ENCODE measurements at places on chromosomes 6 and 20.

DNA sequence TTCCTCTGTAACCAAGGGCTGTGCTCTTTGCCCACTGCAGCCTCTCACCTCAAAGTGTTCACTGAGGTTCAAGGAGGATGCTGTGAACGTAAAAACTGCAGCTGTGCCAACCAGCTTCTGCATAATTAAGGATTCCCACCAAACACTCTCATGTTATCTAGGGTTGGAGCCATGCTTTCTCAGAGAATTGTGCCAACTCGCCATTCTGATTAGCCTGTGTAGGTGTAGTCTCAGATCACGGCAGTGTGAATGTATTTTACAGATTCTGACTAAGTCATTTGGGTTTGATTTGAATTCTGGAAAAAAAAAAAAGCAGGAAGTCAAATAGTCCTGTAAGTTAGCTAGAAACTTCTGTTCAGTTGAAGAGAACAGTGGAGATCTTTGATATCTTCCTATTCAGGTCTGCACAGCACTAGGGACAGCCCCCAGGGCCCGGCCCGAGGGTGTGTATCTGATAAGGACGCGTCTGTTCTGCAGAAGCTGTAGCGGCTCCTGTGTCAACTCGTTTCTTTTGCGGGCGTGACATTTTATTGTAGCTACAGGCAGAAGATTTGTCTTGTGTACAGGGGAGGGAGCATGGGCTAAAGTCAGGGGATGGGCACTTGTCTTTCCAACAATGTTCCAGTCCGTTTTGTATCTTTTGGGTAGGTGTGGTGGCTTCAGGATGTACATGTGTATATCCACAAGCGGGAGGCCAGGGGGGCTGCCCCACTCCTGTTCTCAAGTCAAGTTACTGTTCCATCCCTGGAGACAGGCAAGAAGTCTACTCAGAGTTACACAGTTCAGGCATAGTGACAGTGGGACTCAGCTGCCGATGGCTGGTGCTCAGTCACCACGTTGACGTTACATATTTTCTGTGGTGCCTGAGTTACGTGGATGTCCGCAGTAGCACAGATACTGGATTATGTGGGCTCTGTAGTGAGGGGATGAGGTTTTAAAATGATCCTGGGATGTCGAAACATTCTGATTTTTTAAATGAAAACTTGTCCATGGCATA, 12.4 kb downstream of the IRF4 start:
- DNase-seq: peak; percentile 75

GRCh38 chr6:1757131-1757530, 147.4 kb downstream of the FOXC1 start:
- no peak for DNase-seq

DNA sequence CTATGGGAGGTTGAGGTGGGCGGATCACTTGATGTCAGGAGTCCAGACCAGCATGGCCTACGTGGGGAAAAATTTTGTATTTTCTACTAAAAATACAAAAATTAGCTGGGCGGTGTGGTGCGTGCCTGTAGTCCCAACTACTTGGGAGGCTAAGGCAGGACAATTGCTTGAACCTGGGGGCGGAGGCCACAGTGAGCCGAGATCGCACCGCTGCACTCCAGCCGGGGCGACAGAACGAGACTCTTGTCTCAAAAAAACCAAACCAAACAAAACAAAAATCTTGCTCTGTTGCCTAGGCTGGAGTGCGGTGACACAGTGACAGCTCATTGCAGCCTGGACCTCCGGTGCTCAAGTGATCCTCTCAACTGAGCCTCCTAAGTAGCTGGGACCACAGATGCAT, 16.2 kb downstream of the OR2W1 start:
- DNase-seq: no peak

GRCh38 chr6:85186546-85187175, 263.2 kb upstream of the NT5E start:
- DNase-seq: no peak

DNA sequence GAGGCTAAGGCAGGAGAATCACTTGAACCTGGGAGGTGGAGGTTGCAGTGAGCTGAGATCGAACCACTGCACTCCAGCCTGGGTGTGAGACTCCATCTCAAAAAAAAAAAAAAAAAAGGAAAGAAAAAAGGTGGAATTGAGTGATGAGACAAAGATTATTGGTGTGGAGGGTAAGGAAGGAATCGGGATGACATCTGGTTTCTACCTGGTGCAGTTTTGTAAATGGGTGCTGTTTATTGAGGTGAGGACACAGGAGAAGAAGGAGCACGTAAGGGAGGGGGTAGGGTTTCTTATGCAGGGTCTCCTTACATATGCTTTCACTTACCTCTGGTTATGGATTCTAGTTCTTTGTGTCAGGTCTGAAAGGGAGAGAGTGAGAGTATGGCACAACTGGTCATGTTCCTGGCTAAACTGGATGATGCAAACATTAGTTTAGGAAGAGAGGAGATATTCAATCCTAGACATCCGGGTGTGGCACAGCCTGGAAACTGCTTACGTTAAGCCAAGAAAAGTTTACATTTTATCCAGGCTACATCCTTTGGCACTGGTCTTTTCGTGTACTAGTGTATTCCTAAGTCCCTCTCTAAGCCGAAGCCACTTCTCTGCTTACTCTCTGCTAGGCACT, 5.4 kb downstream of the RALY start:
- DNase-seq: no peak

- peak; percentile 49 for DNase-seq
Observed at GRCh38 chr20:408843-409696, 971 bp downstream of the RBCK1 start.

DNA sequence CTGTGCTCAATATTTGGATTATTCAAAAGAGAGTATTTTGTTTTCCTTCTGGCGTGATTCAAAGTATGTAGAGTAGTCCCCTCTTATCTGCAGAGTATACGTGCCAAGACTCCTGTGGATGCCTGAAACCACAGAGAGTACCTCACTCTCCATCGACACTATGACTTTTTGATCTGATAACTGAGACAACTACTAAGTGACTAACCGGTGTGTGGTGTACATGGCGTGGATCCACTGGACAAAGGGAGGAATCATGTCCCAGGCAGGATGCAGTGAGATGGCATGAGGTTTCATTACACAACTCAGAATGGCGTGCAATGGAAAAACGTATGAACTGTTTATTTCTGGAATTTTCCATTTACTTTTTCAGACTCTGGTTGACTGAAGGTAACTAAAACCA, 112.2 kb upstream of the PDE7B start:
- no peak for DNase-seq

DNA sequence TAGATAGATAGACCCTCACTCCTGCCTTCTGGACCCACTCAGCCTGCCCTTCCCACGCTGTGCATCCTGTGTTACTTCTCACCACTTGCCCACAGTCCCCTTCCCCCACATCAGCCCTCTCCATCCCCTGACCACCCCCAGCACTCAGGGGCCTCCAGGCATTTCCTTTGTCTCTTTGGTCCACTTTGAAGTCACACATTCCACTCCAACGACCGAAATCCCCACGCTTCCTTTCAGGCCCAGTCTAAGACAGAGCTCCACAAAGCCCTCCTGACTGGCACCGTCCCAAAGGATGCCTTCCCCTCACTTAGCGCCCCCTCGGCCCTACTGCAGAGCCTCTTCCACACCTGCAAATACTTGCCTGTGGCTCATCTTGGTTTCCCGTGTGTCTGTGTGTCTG, 83.8 kb downstream of the FOXF2 start:
- DNase-seq: no peak

DNA sequence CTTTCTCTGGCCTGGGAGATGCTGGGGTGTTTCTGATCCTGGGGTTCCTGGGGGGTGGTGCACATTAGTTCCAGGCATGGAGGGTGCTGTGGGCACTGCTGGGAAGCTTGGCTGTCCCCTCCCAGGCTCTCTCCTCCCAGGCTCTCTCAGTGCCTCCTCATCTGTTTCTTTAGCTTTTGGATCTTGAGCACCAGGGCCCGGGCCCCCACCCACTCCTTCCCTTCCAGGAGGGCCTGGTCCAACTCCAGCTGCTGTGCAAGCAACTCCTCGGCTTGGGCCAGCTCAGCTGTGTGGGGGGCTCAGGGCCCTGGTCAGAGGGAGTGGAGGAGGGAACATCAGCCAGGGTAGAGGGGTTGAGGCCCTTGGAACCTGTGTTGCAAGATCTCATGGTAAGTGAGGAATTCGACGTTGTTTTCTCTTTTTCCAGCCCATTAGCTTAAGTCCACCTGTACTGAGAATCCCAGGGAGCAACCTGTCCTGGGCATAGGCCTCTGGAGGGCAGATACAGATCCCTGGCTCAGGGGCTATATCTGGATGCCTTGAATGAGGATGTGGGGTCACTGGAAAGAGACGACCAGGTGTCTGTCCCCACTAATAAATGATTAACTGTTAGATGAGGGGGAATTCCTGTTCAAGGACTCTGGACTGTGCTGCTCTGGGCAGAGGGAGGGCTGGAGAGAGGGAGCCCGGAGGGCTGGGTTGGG, 34.5 kb upstream of the HLA-A start:
- no peak for DNase-seq

- no peak for DNase-seq
Observed at GRCh38 chr20:44167736-44168135, 19.3 kb downstream of the JPH2 start.

GRCh38 chr20:51001430-51002265, 21.3 kb downstream of the KCNG1 start:
- DNase-seq: no peak

GRCh38 chr6:47134476-47135189, 92.5 kb upstream of the ADGRF1 start:
- DNase-seq: no peak

- no peak for DNase-seq
Observed at GRCh38 chr6:4316867-4317400, 181.6 kb upstream of the ECI2 start.

- DNase-seq: no peak
Observed at GRCh38 chr6:8243475-8243874, 141.1 kb upstream of the EEF1E1 start.

GRCh38 chr6:76403064-76403463, 330.6 kb upstream of the IMPG1 start:
- no peak for DNase-seq

DNA sequence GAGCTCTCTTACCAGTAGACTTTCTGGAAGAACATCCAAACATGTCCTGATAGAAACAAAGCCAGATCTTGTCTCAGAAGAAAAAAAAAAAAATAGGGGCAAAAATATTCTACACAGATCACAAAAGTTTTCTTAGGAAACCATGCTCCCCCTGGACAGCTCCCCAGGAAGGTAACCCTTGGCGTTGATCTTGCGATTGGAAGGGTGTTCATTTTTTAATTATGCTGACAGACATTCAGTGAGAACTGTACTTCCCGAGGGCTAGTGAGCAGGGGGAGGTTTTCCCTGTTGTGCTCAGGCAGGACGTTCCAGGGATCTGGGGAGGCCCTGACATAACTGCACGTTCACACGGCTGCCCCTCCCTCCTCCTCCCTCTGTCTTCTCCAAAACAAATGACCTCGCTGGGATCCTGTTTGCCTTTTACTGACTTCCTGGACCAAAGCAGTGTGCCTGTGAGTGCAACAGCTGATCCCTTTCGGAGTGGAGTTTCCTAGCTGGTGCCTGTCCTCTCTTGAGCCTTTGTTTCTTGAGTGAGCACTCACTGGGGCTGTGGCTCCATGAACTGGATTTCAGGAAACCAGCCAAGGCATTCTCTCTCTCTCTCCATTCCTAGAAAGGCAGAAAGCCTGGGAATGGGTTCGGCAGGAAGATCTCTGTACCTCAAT, 46.7 kb downstream of the MARCKS start:
- DNase-seq: no peak

DNA sequence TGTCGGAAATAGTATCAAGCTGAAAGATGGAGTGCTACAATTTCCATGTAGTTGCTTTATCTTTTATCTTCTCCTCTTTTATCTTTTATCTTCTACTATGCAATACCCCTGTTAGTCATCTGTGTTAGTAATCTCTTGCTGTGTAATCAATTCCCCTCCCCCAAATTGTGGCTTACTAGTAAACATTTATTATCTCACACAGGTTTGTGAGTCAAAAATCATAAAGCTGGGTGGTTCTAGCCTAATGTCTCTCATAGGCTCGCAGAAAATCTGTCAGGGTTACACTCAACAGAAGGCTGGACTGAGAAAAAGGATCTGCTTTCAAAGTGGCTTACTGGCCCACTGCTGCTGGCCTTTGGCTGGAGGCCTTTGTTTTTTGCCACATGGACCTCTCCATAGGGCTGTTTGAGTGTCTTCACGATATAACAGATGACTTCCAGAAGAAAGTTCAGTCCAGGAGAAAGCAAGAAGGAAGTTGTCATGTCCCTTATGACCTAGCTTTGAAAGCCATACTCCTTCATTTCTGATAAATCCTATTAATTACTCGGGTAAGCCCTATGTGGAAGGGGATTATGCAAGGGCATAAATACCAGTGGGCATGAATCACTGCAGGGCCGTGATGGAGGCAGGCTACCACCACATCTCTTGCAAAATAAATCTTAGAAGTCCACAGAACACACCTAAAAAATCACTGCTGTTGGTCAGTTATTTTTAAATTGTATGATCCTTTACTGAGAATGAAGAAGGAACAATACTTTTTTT, 24.5 kb upstream of the PTCHD4 start:
- DNase-seq: no peak

DNA sequence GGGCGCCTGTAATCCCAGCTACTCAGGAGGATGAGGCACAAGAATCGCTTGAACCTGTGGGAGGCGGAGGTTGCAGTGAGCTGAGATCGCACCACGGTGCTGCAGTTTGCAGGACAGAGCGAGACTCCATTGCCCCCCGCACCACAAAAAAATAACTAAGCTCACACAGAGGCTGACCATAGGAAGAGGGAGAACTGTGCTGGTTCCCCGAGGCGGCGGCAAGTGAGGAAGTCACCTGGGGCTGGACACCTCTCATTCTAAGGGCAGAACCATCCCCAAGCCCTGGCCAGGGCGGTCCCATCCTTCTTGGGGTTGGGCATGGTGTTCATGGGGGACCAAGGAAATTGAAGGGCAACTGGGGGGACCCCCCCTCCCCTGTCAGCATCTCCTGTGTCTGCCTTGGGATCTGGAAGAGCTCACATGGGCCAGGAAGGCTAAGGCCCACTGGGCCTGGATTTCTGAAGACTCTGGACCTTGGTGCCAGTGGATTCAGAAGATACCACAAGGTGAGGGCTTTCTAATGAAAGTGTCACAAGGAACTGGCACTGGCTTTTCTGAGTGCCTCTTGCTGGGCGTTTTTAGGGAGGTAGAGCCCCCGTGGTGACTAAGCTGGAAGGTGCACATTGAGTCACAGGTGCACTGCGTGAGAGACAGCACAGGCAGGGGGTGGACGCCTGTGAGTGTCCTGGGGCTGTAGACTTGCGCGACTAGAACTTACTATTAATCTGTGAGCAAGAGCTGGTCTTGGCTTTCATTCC, 11.5 kb downstream of the IRF4 start:
- peak; percentile 88 for DNase-seq

GRCh38 chr6:127201321-127201720, 65.3 kb upstream of the RNF146 start:
- DNase-seq: no peak
